Thymus (tissue), 14 donors: ENCODE measurements at places on chromosomes 6 and 20.

GRCh38 chr6:52634211-52634610 is 36.7 kb upstream of the TMEM14A start:
- H3K27ac ChIP-seq = no peak overlapping the region
- H3K36me3 ChIP-seq = no peaks in the 10 kb centered on the region
- DNase-seq = no peak
- H3K27me3 ChIP-seq = no peaks in the 10 kb centered on the region
- H3K4me3 ChIP-seq = no peak overlapping the region

DNA sequence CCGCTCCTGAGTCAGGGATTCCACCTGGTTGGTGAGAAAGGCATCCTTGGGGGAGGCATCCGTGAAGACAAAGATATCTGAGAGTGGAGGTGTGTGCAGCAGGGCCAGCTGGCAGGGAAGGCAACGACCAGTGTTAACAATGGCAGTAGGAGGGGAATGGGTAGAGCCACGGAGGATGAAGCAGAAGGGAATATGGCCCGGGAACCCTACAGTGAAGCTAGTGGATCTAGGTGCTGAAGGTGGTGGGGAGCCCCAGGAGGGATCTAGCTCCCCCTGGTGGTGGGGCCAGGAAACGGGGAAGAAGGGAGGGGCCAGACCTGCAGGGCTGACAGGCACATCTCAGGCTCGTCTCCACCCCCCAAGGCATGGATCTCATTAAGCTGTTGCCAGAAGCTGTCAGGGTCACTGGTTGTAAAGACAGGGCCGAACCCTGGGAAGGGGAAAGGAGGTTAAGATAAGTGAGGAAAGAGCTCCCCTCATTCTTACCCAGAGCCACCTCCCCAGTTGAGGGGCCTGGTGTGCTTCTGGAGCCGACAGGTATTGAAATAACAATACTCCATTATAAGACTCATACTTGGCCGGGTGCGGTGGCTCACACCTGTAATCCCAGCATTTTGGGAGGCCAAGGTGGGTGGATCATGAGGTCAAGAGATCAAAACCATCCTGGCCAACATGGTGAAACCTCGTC is 7.3 kb downstream of the VWA7 start:
- no peaks in the 10 kb centered on the region for H3K36me3 ChIP-seq
- H3K4me1 ChIP-seq = peaks cover 6% of the 10 kb centered on the region
- no peaks in the 10 kb centered on the region for H3K27me3 ChIP-seq
- peak; percentile 68 for DNase-seq

- H3K4me1 ChIP-seq = no peaks in the 10 kb centered on the region
- DNase-seq = no peak
- no peak overlapping the region for H3K27ac ChIP-seq
- no peak overlapping the region for H3K4me3 ChIP-seq
Observed at GRCh38 chr6:46605091-46605797, 47.4 kb downstream of the CYP39A1 start.

DNA sequence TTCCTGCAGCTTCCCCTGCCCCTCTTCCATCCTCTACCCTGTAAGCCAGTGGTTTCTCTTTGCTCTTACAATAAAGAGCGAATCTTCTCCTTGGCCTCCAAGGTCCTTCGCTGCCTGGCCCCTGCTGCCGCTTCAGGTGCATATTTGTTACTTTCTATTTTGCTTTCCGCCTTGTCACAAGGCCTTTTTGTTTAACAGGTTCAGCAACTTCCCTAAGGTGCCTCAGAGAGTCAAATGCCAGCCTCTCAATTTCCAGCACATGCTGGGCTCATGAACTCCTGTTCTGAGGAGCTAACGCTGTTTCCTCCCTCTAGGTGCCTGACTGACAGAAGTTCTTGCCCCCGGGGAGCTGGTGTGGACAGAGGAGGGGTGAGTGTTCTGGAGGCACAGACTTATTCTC is 42.4 kb upstream of the EPB41L1 start:
- H3K4me1 ChIP-seq = peaks cover 7% of the 10 kb centered on the region
- H3K27me3 ChIP-seq = no peaks in the 10 kb centered on the region
- no peak overlapping the region for H3K4me3 ChIP-seq
- no peak overlapping the region for H3K27ac ChIP-seq

DNA sequence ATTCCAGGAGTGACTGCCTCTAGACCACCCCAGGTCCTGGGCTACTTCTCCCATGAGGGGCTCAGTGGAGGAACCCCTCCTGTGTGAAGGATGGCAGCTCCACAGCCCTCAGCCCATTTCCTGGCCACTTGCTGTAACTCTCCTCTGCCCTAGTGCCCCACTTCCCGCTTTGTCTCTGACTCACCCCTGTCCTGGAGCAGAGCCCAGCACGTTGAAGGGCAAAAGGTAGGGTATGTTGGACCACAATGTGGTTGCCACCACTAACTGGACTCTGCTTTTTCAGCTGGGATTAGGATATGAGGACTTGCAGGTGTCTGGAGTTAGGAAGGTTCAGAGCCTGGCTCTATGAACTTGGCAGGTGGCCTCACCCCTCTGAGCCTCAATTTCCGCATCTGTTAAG is 2.4 kb downstream of the MYBL2 start:
- peaks cover 10% of the 10 kb centered on the region for H3K36me3 ChIP-seq
- H3K4me3 ChIP-seq = no peak overlapping the region
- no peak for DNase-seq
- peaks cover 9% of the 10 kb centered on the region for H3K27me3 ChIP-seq
